ENCODE measurements at places on chromosomes 2 and 18.

GRCh38 chr2:193847991-193848390 is 1653.3 kb upstream of the TMEFF2 start:
- DNase-seq, result no peak

DNA sequence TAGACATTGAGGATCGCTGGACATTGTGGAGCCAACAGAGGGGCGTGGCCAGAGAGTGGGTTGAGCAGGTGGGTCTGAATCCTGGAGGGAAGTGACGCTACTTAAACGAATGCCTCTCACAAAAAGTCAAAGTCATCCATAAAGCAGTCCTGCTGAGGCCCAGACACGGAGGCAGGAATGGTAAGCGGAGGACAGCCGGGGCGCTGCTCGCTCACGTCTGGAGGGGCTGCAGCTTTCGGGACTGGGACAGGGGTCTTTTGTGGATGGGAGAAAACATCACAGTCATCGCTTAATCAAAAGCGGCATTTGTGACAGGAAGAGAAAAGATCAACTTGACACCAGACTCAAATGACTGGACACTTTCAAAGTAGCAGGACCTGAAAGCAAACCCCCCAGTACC is 88.4 kb downstream of the PTGR3 start:
- DNase-seq, result no peak

- no peak for DNase-seq
Measured at GRCh38 chr2:210356944-210357343, 42.0 kb upstream of the MYL1 start.

DNA sequence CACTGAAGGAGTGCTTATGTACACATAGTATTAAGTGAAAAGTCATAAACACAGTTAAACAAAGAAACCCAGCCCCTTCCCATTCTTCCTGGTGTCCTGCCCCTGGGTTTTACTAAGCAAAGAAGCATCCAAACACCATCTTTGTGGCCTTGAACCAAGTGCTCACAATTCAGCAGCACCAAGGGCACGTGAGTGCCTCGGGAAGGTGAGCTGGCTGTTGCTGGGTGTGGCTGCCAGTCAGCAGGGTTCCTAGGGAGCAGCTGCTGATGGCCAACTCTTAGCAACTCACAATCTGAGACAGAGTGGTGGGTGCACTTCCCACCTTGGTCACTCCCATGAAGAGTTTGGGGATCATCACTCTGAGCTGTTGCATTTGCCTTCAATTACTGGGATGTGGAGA is 97.7 kb upstream of the PGAP1 start:
- DNase-seq, result no peak

- DNase-seq, result no peak
Measured at GRCh38 chr2:159226608-159227385, 59.7 kb downstream of the WDSUB1 start.

DNA sequence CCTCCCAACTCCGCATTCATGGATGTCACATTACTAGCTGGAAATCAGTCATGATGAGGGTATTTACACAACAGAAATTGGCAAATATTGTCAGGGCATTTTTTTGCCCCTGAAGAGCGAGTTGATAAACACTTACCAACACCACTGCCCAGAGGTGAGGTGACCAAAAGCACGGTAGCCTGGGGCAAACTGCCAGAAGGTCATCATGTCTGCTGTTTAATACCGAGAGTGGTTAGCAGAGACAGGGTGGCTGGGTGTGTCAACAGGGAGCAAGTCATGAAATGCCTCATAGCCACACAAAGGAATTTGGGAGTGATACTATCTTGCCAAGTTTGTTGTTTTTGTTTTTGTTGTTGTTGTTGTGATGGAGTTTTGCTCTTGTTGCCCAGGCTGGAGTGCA is 37.0 kb upstream of the EPC2 start:
- DNase-seq, result no peak

DNA sequence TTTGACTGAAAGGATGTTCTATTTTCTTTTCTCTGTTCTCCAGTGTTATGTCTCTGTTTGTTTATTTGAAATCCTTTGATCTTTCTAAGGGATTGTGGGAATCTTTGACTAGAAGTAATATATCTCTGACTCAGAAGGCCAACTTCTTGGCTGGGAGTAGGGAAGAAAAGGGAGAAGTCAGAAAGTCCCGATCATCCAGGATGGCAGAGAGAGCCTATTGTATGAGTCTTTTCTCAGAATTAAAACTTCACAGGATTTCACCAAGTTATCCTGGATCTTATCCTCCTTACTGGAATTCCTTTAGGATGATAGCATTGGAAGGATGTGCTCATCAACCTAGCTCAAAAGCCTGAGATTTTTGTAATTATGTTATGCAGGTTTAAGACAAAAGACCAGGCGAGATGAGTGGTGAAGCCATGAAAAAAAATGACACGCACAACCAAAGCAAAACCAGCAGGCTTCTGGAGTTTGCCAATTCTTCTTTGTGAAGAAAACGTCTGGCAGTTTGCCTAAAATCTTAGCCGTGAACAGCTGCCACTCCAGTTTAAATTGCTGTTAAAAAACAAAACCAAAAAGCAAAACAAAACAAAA is 383.6 kb upstream of the SMIM21 start:
- no peak for DNase-seq

DNA sequence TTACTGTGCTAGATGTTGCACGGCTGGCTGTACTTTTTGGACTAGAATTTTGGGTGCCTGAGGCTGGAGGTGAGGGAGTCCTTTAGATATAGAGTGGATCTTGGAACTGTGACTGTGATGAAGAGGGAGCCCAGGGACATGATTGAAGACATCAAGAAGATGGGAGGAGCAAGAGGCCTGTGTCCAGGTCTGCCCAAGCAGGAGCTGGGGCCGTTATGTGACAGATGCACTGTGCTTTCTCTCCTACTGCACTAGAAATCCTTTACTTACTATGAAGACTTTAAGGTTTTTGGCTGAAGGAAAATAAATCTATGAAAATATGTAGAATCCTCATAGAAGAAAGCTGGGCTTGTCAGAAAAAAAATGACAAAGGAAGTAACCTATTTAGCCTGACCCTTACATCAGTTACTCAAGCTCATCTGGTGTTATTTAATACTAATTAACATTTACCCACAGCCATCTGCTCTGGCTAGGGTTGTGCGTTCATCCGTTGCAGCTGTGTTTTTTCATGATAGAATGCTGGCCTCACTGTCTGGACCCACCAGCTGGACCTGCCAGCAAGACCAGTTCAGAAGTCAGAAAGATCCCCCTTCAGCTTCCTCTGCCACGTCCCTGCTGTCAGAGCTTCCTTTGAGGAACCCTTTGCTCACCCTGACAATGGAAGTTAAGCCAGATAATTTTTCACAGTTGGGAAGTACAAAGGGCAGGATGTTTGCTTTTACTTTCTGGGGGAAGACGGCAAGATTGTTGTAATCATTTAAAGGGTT is 16.7 kb downstream of the TSN start:
- DNase-seq, result no peak

Measured in stimulated activated CD4-positive, alpha-beta T cell treated with anti-CD3 and anti-CD28 coated beads, Interleukin-1b, Interleukin-23, amount 100 ng/mL, for 1 hour (primary cell).